ENCODE measurements at places on chromosomes 12 and 14.

DNA sequence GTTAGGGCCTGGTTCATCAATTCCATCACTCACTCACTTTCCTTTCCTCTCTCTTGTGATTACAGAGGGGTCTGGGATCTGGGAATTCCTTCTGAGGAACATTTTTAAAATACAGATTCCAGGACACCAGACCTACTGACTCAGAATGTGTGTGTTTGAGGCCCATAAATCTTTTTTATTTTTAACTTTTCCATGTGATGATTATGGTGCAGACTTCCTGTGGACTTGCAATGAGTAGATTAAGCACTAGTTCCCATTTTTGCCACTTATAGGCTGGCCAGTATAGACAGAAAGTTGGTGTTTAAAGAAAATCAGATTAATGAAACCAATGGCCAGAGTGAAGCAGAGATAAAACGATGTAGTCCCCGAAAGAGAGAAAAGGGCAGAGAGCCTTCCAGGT is 28.1 kb downstream of the SLC41A2 start:
- DNase-seq = no peak

DNA sequence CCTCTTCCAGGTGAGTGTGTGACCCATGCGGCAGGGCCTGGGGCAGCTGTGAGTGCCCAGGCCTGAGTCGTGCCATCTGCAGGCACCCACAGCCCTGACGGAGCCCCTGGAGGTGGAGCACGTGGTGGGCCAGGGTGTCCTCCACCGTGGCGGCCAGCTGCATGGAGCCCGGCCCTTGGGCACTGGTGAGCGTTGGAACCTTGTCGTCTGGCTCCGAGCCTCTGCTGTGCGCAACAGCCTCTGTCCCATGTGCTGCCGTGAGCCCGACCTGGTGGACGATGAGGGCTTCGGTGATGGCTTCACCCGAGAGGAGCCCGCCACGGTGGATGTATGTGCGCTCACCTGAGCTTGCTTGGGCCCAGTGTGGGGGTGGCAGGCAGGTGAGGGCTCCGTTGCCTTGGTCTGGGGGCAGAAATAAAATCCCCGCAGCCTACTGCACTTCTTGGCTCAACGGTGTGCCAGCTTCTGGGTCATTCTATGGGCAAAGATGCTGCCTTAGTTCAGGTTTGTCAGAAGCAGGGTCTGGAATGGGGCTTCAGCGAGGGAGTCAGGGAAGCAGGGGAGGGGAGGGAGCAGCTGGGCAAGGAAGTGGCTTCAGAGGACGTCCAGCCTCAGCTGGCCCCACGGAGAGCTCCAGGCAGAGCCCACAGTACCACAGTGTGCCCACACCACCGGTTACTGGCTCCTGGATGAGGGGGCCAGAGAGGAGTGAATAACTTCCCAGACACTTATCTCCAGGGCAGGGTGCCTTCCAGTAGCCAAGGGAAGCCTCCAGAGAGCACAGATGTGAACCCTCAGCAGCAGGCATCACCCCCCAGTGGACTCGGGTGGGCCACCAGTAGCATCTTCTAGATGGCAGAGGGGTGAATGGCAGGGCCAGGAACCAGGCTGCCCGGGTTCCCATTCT is 1.2 kb upstream of the ARL6IP4 start:
- no peak for DNase-seq

DNA sequence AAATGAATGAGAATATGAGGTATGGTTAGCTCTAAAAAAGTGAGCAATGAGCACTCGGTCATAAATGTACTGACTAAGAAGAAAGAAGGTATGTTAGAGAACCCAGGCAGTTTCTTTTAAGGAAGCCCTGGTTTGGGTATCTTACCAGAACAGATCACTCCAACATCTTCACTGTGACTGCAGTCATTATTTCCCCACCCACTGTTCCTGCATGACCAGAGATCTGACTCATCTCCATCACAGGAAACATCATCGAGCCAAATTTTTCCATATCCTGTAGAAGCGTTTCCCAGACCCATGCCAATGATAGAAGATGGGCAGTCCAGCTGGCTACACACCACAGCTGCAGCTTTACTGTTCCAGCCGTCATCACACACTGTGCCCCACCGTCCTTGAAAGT is 48.0 kb downstream of the CD163L1 start:
- DNase-seq = no peak

GRCh38 chr12:24979329-24979728 is 30.4 kb upstream of the BCAT1 start:
- no peak for DNase-seq

- no peak for DNase-seq
These were observed 11.5 kb downstream of the CCND2 start for GRCh38 chr12:4285070-4285469.

- no peak for DNase-seq
These were observed 115.6 kb downstream of the CCER1 start for GRCh38 chr12:90839346-90839745.

DNA sequence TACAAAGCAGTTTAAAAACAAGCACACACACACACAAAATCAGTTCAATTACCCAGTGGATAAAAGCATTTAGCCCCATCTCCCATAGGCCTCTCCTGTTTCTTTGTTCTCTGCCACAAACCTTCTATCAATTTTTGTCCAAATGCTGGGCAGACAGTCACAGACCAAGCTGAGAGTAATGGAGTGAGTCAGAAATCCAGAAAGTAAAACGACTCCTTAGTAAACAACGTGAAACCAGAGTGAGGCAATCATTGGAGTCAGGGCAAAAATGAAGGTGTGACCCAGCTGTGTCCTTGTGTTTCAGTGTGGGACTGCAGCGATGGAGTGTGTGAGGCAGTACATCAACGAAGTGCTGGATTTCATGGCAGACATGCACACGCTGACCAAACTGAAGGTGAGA is 102.0 kb downstream of the PRIMA1 start:
- no peak for DNase-seq

GRCh38 chr12:113231235-113232088 is 10.2 kb downstream of the TPCN1 start:
- DNase-seq = no peak

DNA sequence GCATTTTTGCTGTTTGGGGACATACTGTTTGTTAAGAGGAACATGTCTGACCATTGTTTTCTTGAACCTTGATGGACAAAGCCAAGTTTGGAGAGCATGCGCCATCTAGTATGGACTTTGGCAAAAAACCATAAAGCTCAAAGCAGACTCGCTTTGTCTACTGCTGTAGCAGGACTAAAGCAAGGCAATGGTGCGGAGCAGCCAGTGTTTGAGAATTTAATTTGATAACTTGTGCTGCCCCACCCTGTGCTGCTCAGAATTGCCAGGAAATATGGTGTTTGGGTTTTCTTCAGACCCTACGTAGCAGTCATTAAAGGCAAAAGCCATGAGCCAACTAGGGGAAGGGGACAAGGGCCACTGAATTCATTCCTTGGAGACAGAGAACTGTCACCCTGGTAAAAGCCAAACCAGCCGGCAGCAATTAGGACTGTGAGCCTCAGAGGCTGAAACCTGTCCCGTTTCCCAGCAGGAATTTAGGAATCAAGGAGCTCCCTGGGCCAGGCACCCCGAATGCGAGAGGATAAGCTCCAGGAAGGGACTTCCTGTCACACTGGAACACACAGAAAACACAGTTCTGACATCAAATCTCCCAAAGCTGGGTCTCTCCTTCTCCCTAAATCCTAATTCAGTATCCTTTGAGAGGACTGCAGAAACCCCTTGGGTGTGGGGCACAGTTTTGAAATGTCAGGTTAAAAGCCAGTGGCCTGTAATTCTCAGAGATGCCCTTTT is 1.1 kb downstream of the AVIL start:
- DNase-seq = no peak

DNA sequence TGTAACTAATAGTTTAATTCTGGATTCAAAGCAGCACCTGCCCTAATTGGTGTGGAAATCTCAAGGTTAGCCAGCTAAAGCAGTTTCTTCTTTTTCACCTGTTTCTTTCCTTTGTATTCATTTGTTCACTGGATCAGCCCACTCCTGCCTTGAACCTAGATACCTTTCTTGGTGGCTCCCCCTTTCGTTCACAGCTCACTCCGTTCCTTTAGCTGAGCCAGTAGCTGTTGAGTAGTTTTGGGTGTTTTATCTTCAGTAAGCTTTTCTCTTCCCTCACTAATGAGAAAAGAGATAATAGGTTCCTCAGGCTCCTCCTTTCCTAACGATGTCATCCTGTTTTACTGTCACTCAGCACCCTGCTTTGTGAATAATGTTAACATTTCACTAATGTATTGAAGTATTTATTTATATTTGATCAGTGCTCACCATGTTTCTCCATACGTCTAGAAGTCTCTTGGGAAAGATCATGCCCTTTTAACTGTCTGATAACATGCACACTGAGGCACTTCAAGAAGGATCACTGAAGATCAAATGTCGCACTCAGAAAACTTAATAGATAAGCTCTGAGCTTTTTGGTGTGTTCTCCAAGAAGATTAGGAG is 121.1 kb downstream of the TGFB3 start:
- DNase-seq = no peak

DNA sequence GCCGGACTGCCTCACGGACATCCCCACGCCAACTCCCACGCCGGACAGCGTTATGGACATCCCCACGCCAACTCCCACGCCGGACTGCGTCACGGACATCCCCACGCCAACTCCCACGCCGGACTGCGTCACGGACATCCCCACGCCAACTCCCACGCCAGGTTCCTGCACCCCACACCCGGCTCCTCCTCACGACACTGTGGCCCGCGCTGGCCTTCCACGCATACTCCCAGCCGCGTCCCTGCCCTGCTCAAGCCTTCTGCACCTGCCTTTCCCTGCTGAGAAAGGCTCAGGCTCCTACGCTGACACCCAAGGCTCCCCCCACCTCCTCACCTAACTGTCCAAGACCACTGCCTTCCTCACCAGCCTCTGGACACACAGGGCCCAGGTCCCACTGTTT is 9.7 kb downstream of the CACNA2D4 start:
- DNase-seq = no peak

DNA sequence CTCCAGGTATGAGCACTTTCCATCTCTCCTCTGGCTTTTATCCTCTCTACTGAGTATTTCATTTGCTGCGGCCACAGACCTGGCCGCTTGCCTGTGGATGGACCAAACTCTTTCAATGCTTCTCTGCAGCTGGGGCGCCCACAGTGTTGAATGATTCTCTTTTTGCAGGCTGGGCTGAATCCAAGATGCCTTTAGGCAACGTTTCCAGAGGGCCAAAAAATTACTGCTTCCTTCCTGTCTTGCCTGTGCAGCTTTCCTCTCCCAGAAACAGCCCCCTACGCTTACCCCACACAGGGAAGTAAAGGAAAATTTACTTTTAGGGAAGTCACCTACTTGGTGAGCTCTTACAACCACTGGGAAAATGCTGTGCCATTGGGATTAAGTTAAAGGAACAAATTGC is 55.6 kb upstream of the JDP2 start:
- no peak for DNase-seq

DNA sequence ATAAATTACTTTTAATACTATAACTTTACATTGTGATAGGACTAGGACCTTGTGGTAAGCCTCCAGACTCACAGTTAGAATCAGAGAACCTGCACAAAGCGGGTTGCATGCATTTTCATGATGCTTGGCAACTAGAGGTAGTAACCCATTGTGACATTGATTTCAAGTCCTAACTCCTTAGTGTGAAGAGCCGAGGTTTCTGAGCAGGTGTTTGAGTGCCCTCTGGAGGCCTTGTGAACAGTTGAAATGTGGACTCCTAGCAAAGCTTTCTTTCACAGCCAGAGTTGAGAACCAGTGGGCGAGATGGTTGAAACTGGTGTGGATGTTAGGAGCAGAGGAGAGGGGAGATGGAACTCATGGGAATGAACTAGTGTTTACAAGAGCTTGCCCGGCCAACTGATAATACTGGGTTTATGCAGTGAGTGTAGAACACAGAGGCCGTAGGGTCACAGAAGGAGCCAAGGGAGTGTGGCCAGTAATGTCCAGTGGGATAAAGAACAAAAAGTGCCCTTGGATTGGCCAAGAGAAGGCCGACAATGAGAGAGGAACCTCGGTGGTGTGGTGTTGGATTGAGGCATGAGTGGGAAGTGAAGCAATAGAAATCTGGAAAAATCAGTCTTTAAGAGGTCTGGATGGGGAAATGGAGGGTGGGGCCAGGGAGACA is 10.9 kb downstream of the ZNF664 start:
- DNase-seq = no peak

DNA sequence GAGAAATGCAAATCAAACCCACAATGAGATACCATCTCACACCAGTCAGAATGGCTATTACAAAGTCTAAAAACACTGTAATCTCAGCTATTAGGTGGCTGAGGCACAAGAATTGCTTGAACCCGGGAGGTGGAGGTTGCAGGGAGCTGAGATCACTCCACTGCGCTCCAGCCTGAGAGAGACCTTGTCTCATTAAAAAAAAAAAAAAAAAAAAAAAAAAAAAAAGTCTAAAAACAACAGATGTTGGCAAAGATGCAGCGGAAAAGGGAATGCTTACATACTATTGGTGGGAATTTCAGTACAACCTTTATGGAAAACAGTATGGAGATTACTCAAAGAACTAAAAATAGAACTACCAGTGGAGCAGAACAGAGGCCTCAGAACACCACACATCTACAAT is 19.0 kb upstream of the ATF7 start:
- DNase-seq = no peak

DNA sequence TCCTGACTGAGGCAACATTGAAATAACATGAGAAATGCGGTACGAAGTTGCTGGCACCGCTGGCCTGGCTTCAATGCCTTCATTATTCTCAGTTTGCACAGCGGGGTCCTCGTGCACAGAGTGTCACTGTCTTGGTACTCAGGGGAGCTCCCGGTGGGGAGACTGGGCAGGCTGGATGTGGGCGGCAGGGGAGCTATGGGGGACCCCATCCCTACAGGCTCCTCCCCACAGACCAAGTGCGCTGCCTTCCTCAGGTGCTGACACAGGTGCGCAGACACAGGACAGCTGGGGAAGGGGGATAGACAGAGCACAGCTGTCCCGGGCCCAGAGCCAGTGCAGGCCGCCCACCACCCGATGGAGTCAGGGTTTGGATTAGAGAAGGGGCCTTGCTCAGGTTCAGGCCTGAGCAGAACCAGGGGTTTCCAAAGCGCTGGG is 270.1 kb downstream of the ADGRD1 start:
- no peak for DNase-seq

DNA sequence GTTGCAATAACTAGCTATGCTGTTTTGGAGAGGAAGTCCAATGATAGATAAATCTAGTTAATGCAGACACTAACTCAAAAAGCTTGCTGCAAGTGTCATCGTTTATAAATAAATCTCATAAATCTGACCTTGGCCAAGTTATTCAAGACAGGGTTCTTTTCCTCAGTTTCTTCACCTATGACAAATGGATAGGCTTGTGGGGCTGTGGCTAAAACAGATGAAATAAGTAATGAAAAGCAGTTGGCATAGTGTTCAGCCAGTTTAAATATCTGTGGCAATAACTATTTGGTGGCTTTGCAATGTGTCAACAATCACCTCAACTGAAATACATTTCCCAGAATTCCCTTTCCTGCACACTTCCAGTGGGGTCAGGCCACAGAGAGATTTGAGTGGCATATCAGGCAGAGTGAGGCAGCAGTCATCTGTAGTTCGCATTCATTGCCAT is 169.9 kb downstream of the DYRK2 start:
- DNase-seq = no peak

DNA sequence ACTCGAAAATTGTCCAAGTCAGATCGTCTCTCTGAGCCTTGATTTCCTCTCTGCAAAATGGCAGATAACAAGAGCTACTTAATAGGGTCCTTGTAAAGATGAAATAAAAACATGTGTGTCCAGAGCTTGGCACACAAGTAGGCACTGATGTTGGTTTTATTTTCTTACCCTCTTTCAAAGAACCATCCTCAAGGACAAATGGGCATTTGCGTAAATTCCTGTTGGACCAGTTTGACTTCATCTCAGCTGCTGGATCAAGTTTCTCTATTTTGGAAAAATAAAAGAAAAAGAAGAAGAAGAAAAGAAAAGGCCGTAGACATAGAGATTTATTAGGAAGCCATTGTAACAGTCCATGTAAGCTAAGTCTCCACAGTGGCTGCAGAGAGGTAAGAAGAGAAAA is 47.2 kb downstream of the MAP1LC3B2 start:
- no peak for DNase-seq

GRCh38 chr14:34098045-34098984 is 147.4 kb upstream of the EGLN3 start:
- DNase-seq = no peak
